ENCODE measurements at places on chromosomes 2 and 18. TPM values are rescaled to one million over a fixed set of nuclear protein-coding genes. Genes with fewer than 3 reads are reported as not detected.

The IL1F10 gene
- total RNA-seq = not detected

The CD8A gene
- total RNA-seq = 0.81 TPM

The NYAP2 gene
- total RNA-seq = not detected

DNA sequence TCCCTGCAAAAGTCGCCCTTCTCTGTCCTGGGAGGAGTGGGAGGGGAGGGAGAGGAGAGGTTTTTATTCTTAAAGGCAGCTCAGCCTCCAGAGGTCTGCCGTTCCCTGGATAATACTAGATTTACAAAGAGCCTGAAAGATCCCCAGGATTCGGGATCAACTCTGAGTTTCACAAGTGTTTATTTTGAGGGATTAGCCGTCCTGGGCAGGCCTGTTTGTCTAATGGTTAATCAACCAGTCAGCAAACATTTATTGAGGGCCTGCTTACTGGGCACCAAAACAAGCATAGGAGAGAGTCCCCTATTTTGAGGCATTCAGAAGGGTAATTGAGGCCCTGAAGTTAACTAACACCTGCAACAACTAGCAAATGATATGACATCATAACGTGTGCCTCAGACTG, 152.6 kb upstream of the SLC1A4 start:
- no peak for DNase-seq

Measured in left lobe of liver (tissue), 2 donors.